Pulmonary artery endothelial cell (primary cell): ENCODE measurements at places on chromosomes 6 and 20. TPM values are rescaled to one million over a fixed set of nuclear protein-coding genes. Genes with fewer than 3 reads are reported as not detected.

BLCAP gene
- 36.8 and 48.1 TPM in 2 replicates for total RNA-seq

AFDN gene
- 84.1 and 113 TPM in 2 replicates for total RNA-seq

CRISP2 gene
- not detected in 2 replicates for total RNA-seq

SLC22A16 gene
- not detected in 2 replicates for total RNA-seq

FILIP1 gene
- total RNA-seq = 2.3 and 10.5 TPM in 2 replicates

SLC35D3 gene
- total RNA-seq = not detected in 2 replicates

FOXS1 gene
- not detected in 2 replicates for total RNA-seq

HBS1L gene
- total RNA-seq = 163 and 166 TPM in 2 replicates

CEP250 gene
- 21.2 and 28.0 TPM in 2 replicates for total RNA-seq

FABP7 gene
- total RNA-seq = not detected in 2 replicates

ISM1 gene
- total RNA-seq = under 0.01 and 0.04 TPM in 2 replicates

CLPSL2 gene
- total RNA-seq = not detected in 2 replicates
